ENCODE measurements at places on chromosomes 5 and 9.

DNA sequence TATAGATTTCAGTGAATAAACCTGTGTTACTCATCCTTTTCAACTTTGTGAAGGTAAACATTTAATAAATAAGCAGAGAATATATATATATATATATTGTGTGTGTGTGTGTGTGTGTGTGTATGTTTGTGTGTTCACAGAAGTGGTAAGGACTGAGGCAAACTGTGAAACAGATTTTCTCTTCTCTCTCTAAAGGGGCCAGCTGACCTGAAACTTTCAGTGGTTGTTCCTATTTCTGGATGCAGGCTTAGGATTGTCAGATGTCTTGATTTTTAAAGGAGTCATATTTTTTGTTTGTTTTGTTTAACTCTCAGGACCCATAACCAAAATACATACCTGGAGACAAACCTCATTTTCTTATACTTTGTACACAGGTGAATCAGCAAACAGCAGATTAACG lies 714.9 kb upstream of the MEF2C start:
- no peak for DNase-seq

DNA sequence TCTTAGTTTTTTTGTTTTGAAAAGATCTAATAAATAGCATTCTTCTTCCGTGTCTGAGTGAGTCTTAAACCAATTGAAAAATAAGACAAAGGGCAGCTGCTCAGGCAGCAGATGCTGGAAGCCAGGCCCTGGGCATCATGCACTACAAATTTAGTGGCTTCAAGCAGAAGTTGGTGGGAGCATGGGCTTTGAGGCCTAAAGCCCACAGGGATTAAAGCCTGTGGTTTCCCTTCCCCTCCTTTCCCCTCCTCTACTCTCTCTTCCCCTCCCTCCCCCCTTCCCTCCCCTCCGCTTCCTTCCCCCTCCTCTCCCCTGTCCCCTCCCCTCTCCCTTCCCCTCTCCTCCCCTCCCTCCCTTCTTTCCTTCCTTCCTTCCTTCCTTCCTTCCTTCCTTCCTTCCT lies 20.1 kb upstream of the KIF4B start:
- no peak for DNase-seq

GRCh38 chr9:23842565-23843129 lies 16.6 kb upstream of the ELAVL2 start:
- DNase-seq = no peak

DNA sequence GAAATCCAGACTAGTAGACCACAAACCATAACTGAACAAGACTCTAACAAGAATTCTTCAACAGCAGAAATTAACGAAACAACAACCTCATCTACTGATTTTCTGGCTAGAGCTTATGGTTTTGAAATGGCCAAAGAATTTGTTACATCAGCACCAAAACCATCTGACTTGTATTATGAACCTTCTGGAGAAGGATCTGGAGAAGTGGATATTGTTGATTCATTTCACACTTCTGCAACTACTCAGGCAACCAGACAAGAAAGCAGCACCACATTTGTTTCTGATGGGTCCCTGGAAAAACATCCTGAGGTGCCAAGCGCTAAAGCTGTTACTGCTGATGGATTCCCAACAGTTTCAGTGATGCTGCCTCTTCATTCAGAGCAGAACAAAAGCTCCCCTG lies 68.6 kb downstream of the VCAN start:
- DNase-seq = no peak

- no peak for DNase-seq
These were observed 58.5 kb downstream of the MAT2B start for GRCh38 chr5:163563880-163564279.

DNA sequence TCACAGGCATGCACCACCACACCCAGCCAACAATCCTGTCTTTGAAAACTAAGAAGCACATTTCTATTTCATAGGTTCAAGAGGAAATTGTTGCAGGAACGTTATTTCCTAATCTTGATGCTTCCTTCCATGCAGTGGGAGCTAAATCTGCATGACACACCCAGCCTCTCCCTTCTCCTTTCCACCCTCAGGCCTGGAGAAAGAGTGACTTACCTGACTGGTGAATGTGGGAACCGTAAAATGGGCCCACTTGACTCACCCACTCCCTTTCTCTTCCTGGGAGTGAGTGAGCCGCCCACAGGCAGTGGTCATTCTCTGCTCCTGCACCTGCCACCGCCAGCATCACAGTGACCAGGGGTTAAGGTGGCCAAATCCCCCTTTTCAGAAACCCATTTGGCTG lies 78.2 kb downstream of the C9orf50 start:
- no peak for DNase-seq
